ENCODE measurements at places on chromosomes 4 and X.

- no peak for DNase-seq
These were observed 50.1 kb downstream of the RXFP1 start for GRCh38 chr4:158571736-158572135.

- no peak for DNase-seq
These were observed 20.1 kb upstream of the NEUROG2 start for GRCh38 chr4:112536123-112536522.

GRCh38 chr4:101306764-101307615, 40.3 kb downstream of the PPP3CA start:
- DNase-seq, result no peak

DNA sequence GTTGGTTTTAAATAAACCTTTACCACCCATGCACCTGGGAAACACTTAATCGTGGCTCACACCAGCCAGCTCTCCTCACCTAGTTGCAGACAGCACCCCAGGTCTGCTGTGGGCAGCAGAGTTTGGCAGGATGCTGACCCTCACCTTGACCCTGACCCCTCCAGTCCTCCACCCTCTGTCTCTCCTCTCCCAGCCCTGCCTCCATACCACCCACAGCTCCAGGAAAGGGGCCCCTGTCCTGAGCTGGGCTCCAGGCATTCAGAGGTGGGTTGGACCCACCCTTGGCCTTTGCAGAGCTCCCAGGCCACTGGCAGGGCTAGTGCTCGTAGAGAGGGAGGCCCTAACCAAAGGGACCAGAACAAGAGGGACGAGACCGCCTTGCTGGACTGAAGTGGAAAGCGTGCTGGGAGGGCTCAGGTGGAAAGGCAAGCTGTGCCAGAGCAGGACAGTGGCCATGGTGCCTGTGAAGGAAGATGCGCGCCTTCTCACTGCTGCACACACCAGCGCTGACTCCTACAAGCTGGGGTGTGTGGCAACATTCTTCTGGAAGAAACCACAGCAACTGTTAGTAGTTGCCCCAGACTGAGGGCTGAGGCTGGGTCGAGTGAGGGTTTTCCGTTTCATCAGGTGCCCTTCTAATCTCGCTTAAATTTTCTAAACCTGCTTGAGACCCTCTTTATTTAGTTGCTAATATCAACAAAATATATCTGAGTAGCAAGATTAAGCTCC, 10.7 kb upstream of the S100P start:
- peak; percentile 25 for DNase-seq

GRCh38 chrX:77415882-77416281, 31.3 kb upstream of the FGF16 start:
- no peak for DNase-seq
